T47D (cell line): ENCODE measurements at places on chromosomes 12 and 14.

DNA sequence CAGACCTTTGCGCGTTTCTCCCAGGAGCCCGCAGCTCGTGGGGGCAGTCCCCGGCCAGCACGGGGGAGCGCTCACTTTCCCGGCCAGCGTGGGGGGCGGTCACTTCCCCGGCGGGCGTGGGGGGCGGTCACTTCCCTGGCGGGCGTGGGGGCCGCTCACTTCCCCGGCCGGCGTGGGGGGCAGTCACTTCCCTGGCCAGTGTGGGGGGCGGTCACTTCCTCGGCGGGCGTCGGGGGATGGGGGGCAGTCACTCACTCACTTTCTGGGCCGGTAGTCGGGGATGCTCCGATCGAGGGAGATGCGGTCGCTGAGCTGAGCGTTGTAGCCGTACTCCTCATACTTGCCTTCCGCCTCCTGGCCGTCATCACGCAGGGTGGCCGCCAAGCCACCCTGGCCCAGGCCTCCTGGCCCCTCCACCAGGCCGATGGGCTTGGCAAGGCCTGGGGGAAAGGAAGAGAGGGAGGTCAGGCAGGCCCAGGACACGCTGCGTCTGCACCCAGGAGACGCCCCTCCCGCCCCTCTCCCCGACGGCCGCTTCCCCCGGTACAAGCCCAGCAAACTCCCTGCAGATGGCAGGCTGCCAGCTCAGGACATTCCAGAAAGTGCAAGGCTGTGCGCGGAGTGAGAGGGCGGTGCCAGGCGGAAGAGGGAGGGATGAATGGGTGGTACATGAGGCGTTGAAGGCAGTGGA, 43.3 kb downstream of the GALNT9 start:
- peak; percentile 86 for DNase-seq

- no peak for DNase-seq
These were observed 15.4 kb upstream of the BCL11B start for GRCh38 chr14:99287269-99287942.

- DNase-seq, result no peak
These were observed 96.9 kb downstream of the NPAS3 start for GRCh38 chr14:33035416-33036194.

DNA sequence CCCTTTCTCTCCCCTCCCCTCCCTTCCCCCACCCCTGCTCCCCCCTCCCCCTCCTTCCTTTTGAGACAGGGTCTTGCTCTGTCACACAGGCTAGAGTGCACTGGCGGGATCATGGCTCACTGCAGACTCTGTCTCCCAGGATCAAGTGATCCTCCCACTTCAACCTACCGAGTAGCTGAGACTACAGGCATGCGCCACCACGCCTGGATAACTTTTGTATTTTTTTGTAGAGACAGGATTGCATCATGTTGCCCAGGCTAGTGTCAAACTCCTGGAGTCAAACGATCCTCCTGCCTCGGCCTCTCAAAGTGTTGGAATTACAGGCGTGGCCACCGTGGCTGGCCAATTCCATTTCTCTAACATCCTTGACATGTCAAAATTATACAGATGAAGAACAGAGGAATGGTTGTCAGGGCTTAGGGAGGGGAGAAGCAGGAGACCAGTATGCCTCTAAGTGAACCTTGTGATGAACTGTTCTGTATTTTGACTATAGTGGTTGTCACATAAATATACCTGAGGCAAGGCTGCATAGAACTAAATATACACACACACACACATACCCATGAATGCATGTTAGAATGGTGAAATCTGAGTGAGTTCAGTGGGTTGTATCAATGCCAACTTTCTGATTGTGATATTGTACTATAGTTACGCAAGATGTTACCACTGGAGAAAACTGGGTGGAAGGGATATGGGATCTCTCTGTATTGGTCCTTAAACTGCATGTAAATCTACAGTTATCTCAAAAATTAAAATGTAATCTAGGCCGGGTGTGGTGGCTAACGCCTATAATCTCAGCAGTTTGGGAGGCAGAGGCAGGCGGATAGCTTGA, 3.6 kb upstream of the CFAP73 start:
- no peak for DNase-seq

DNA sequence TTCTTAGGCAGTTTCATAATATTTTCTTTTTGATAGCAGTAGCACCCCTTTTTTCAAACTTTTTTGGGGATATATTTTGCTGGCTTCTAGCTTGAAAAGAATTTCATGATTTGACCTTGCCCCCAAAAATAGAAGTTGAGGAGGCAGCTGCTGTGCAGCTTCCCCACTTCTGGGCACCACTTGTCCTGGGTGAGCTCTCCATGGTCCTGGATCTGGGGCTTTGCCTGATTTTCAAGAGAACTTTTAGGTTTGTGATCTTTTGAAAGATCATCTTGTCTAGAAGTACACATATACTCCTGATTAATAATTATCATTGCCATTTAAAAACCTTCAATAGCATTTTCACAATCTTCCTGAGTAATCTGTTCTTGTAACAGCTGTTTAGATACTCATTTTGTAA, 271.6 kb downstream of the NPAS3 start:
- DNase-seq, result peak; percentile 7

DNA sequence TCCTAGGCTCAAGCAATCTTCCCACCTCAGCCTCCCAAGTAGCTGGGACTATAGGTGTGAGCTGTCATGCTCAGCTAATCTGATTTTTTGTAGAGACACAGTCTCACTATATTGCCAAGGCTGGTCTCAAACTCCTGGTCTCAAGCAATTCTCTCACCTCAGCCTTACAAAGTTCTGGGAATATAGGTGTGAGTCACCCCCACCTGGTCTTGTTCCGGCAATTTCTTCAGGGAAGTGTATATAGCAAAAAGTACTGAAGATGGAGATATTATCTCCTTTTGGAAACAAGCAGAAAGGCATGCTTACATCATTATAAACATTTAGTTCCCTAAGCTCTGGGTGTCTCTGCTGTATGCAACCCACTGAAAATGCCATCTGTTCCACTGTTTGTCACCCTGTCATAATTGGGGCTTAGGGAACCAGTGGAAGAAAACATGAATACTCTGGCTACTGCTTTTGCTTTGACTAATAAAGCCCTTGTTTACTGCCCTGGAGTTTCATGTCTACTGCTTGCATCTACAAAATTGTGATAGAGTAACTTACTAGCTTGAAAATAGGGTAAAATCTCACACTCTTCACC, 940.2 kb downstream of the GALC start:
- no peak for DNase-seq

DNA sequence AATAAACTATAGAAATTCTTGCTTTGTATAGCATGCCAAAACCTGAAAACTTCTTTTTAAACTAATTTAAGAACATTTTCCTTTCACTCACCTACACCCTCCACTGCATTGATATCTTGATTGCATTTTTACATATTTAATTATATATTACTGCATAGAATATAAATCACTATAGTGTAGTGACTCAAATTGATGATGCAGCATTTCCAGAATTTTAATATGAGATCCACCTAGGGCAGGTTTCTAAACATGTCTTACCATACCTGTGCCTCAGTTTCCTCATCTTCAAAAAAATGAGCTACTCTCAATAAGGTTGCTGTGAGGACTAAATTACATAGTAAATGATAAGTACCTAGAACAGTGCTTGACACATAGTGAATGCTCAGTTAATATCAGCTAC, 881.5 kb downstream of the RPS29 start:
- DNase-seq, result no peak

- peak; percentile 98 for DNase-seq
These were observed 8.3 kb upstream of the MTA1 start for GRCh38 chr14:105411017-105411941.

DNA sequence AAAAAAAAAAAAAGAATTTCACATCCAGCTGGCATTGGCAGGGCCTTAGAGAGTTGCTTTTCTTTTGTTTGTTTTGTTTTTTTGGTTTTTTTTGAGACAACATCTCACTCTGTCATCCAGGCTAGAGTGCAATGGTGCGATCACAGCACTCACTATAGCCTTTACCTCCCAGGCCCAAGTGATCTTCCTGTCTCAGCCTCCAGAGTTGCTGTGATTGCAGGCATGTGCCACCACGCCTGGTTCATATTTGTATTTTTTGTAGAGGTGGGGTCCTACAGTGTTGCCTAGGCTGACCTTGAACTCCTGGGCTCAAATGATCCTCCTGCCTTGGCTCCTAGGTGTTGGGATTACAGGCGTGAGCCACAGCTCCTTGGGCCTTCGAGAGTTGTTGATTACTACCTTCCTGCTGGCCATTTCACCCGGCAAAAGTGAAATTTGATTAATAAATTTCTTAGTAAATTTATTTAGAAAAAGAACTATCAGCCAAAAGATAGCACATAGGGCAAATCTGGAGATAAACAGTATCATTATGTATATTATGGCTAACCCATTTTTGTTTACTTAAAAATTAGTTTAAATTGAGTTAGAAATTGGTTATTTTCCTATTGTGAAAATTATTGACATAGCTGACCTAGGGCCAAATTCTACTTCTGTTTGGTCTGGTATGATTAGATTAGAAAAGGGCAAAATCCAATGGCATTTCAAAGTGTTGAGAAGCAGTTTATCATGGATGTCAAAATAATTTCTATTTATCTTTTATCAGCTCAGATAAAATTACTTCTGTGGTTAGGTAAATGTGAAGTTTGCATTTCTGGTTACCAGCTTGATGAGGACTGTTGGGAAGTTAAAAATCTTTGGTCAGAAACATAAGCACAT, 12.6 kb downstream of the ACTR6 start:
- no peak for DNase-seq

- no peak for DNase-seq
These were observed 15.9 kb downstream of the COL2A1 start for GRCh38 chr12:47988073-47989022.

DNA sequence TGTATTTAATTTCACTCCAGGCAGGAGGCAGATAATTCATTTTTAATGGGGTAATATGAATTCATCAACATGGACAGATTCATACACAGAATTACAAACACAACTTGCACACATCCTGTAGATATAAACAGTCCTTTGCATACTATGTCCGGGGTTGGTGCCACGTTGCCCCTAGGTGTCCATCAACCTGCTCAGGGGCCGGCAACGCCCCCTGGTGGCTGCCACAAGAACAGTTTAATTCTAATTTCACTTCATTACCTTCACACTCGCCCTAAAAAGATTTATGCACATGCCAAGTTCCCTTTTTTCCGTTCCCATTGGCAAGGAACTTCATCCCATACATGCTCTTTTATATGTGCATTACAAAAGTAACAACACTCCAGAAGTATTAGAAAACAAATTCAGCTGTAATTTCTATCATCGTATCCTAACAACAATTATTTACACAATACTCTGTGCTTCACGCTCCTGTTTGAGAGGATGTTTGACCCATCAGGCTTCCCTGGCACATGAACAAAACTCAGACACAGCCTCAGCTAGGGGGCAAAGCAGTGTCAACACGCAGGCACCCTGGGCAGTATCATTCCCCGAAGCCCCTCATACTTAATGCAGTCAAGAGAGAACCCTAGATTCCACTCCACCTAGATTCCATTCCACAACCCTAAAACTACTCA, 15.5 kb downstream of the MANSC1 start:
- DNase-seq, result peak; percentile 23

DNA sequence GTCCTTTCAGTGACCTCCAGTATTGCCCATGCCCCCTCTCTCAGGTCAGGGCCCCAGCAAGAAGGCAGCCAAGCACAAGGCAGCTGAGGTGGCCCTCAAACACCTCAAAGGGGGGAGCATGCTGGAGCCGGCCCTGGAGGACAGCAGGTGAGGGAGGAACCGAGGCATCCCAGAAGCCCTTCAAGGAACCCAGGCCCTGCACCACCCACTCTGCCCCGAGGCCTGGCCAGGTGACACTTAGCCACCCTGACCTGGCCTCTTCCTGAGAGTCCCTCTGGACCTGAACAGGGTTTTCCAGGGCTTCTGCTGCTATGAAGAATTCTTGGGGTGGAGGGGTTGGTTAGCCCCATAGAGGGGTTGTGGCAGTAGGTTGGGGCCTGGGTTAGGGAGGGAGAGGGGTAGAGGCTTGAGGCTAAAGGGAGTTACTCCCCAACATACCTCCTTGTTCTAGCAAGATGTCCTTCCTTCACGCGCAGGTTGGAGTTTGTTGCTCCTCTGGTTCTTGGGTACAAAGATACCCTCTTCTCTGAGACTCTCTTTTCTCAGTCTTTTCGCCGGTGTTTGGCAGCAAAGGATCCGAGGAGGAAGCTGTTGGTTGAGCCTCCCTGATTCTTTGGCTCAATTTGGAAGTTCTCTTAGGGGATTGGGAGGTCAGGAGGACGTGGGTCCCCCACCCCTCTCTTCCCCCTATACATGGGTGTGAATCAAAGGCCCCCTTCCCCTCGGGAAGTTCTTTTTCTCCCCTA, 2.1 kb downstream of the TARBP2 start:
- no peak for DNase-seq

GRCh38 chr12:14275886-14276285, 89.6 kb upstream of the ATF7IP start:
- no peak for DNase-seq

GRCh38 chr14:56119201-56119981, 1.2 kb downstream of the PELI2 start:
- no peak for DNase-seq

- DNase-seq, result no peak
These were observed 515.4 kb downstream of the FUT8 start for GRCh38 chr14:65927931-65928356.

DNA sequence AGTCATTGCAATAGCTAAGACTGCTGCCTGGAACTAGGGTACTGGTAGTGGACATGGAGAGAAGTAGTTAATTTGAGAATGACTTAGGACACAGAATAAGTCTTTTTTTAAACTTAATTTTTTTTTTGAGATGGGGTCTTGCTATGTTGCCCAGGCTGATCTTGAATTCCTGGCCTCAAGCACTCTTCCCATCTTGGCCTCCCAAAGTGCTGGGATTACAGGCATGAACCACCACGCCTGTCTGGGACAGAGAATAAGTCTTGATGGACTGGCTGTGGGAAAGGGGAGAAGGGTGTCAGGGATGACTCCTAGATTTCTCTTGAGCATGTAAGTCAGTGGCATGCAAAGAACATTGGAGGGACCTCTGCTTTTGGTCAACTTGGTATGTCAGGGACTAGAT, 42.9 kb downstream of the LIN52 start:
- no peak for DNase-seq

- DNase-seq, result no peak
These were observed 412.1 kb downstream of the DAD1 start for GRCh38 chr14:22176957-22177356.

GRCh38 chr12:100248886-100249285, 18.0 kb downstream of the DEPDC4 start:
- no peak for DNase-seq

DNA sequence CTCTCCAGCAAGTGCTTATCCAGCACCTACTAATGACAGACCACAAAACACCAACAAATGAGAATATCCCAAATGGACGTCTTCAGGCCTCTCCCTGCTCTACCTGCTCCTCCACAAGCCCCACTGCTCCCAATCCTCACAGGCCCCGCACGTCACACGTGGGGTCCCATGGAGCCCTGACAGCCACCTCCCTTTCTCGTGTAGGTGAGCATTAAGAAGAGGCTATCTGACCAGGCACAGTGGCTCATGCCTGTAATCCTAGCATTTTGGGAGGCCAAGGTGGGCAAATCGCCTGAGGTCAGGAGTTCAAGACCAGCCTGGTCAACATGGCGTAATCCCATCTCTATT, 5.4 kb downstream of the RIMBP2 start:
- DNase-seq, result no peak

DNA sequence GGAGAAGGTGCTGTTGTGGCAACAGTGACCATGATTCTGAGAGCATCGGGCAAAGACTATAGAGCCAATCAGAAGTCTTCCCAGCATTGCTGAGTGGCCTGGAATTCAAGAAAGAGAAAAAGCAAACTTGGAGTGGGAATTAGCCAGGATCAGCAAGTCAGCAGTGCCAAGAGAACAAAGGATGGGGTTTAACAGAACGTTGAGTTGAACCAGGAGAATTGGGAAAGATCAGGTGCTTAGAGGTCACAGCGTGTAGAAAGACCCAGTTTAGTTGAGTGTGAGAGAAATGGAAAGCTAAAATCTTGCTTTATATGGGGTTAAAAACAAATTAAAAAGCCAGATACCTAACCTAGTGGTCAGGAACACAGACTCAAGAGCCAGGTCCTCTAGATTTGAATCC, 90.5 kb upstream of the DNM1L start:
- no peak for DNase-seq
